ENCODE measurements at places on chromosomes 5 and 9.

DNA sequence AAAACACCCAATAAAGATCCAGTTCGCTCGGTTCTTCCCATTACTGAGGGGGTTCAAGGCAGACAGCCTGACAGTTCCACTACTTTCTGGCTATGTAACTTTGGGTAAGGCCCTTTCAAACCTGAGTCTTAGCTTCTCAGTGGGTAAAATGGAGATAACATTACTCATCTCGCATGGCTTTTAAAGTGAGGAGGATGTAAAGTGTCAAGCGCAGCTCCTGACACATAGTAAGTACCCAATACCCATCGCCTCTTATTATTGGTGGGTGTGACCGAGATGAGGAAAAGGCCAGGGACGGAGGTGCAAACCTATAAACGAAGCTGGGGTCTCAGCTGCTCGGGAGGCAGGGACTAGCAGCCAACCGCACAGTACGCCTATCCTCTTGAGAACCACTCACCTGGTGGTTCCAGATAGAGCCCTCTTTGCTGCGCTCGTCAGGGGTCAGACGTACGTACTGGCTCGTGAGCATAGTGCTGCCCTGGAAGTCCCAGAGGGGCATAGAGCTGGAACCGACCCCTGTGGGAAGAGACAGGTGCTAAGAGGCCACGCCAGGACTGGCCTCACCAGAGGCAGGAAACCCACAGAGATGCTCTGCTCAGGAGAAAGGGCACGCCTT, 584 bp downstream of the LMAN2 start:
- DNase-seq = no peak
- peak overlapping the region; percentile 99 for H3K27ac ChIP-seq
- peaks cover 17% of the 10 kb centered on the region for H3K4me1 ChIP-seq
- H3K4me3 ChIP-seq = peak overlapping the region; percentile 86

DNA sequence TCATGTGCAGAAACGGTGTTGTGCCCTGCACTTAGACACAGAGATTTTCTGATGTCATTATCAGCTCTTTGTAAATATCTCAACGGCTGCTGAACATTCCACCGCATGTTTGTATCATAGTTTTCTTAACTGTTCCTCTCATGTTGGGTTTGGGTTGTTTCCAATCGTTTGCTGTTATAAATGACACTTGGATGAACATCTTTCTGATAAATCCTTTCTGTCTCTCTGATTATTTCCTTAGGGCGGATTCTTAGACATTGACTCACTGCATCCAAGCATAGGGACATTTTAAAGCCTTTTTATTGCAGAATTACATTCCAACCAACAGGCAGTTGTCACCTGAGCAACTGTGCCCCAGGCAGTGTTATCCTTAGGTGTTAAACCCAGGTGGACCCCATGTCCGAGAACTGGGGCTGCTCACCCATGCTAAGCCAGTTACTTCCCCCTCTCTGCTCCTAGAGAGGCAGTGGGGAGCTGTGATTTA, 28.5 kb downstream of the COL5A1 start:
- no peaks in the 10 kb centered on the region for H3K36me3 ChIP-seq
- no peak overlapping the region for H3K4me3 ChIP-seq
- DNase-seq = no peak
- H3K4me1 ChIP-seq = no peaks in the 10 kb centered on the region
- H3K27ac ChIP-seq = no peak overlapping the region

DNA sequence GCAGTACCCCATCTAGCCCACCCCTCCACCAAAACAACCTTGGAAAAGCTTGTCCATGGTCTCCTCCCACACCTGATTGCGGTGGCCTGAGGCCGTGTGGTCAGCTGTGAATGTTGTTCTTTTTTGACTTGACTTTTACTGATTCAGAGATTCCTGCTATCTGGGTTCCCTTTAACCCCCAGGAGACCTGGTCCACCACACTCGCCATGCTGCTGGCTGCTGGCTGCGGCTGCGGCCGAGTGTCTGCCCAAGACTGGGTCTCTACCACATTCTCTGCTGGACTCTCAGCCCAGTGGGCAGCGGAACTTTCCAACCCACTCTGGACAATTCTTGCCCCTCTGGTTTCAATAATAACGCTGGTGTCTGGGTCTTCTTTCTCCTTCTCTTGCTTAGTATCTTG, 28.4 kb downstream of the FGF1 start:
- H3K4me3 ChIP-seq = no peak overlapping the region
- H3K27me3 ChIP-seq = peaks cover 20% of the 10 kb centered on the region
- DNase-seq = no peak
- H3K4me1 ChIP-seq = no peaks in the 10 kb centered on the region

DNA sequence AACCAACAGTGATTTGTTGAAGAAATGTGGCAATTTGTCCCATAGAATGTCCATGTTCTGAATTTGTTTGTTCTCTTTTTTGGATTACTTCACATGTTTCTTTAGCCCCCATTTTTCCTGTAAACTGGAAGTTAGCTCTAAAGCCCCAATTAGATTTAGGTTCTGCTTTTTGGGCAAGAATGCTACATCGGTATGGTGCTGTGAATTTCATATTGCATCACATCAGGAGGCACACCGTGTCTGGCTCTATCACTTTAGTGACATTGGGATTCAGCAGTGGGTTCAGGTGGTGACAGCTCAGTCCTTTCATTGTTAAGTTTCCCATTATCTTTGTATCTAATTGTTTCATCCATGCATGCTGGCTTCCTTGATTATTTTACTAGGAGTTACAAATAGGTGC, 27.9 kb downstream of the ADGRV1 start:
- H3K27me3 ChIP-seq = no peaks in the 10 kb centered on the region
- H3K4me3 ChIP-seq = no peak overlapping the region
- H3K4me1 ChIP-seq = no peaks in the 10 kb centered on the region
- no peaks in the 10 kb centered on the region for H3K36me3 ChIP-seq
- no peak overlapping the region for H3K27ac ChIP-seq

- no peaks in the 10 kb centered on the region for H3K36me3 ChIP-seq
- H3K27me3 ChIP-seq = peaks cover 17% of the 10 kb centered on the region
- DNase-seq = no peak
- no peaks in the 10 kb centered on the region for H3K4me1 ChIP-seq
- no peak overlapping the region for H3K4me3 ChIP-seq
- no peak overlapping the region for H3K27ac ChIP-seq
These were observed 20.0 kb downstream of the PITX1 start for GRCh38 chr5:135013947-135014570.

DNA sequence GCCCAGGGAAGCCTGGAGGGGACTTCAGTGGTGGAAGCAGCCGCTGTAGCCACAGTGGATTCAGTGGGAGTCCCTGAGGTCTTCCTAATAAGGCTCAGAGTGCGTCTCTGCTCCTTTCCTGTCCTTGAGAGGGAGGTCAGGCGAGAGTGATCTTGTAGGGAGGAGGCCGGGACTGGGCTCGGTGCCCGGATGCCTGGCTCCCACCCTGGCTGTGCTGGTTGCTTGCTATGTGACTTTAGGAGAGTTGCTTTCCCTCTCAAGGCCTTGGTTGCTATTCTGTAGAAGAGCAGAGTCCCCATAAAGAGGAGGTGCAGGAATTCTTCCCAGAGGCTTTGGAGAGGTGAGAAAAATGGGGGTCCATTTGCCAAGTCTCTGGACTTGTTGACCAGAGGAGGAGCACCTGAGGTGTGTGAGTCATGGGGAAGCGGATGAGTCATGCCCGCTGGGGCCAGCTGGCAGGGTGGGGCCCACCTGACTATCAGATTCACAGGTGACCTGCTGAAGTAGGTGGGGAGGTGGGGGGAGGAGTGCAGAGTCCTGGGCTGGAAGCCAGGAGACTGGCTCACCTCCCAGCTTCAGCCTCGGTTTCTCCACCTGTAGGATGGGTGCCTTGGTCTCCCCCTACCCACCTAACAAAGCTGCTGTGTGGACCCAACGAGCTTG, 13.8 kb downstream of the GSN start:
- no peaks in the 10 kb centered on the region for H3K27me3 ChIP-seq
- no peak overlapping the region for H3K4me3 ChIP-seq
- H3K27ac ChIP-seq = peak overlapping the region; percentile 42
- peaks cover 44% of the 10 kb centered on the region for H3K4me1 ChIP-seq

- H3K4me1 ChIP-seq = no peaks in the 10 kb centered on the region
- no peaks in the 10 kb centered on the region for H3K36me3 ChIP-seq
- H3K4me3 ChIP-seq = no peak overlapping the region
- H3K27me3 ChIP-seq = no peaks in the 10 kb centered on the region
These were observed 155.7 kb upstream of the EFNA5 start for GRCh38 chr5:107826311-107827000.

- peaks cover 8% of the 10 kb centered on the region for H3K4me1 ChIP-seq
- DNase-seq = no peak
- no peaks in the 10 kb centered on the region for H3K36me3 ChIP-seq
- no peaks in the 10 kb centered on the region for H3K27me3 ChIP-seq
- H3K4me3 ChIP-seq = no peak overlapping the region
These were observed 5.7 kb upstream of the ICE1 start for GRCh38 chr5:5416733-5417132.

GRCh38 chr9:97307091-97307490, 368 bp upstream of the CCDC180 start:
- no peaks in the 10 kb centered on the region for H3K27me3 ChIP-seq
- H3K27ac ChIP-seq = no peak overlapping the region

DNA sequence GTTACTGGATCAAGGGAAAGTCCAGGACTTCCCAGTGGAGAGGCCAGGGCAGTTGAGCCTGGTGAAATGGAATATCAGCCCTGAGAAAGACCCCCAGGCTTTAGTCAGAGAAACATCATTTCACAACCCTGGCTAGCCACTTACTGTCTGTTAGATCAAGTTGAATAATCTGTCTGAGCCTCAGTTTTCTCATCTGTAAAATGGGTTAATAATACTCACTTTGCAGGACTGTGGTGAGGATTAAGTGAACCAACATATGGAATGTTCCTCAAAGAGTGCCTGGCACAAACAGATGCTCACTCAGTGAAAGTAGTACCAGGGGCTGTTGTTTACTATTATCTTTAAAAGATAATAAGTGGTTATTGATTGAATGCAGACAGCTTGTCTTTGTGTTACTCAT, 110.5 kb downstream of the SV2C start:
- no peaks in the 10 kb centered on the region for H3K4me1 ChIP-seq
- no peak overlapping the region for H3K27ac ChIP-seq
- H3K27me3 ChIP-seq = no peaks in the 10 kb centered on the region
- no peak for DNase-seq

- H3K4me3 ChIP-seq = no peak overlapping the region
- no peaks in the 10 kb centered on the region for H3K4me1 ChIP-seq
- no peak overlapping the region for H3K27ac ChIP-seq
- H3K36me3 ChIP-seq = no peaks in the 10 kb centered on the region
- peaks cover 2% of the 10 kb centered on the region for H3K27me3 ChIP-seq
These were observed 8.4 kb upstream of the RUSC2 start for GRCh38 chr9:35481347-35481975.

GRCh38 chr9:93089024-93089423, 7.0 kb upstream of the CARD19 start:
- no peaks in the 10 kb centered on the region for H3K27me3 ChIP-seq
- H3K4me1 ChIP-seq = peaks cover 3% of the 10 kb centered on the region
- peaks cover 24% of the 10 kb centered on the region for H3K36me3 ChIP-seq

GRCh38 chr9:94903961-94904421, 177.5 kb downstream of the AOPEP start:
- no peak for DNase-seq
- no peak overlapping the region for H3K27ac ChIP-seq

GRCh38 chr9:113361304-113362018, 12.1 kb downstream of the BSPRY start:
- no peaks in the 10 kb centered on the region for H3K4me1 ChIP-seq
- no peak for DNase-seq
- no peaks in the 10 kb centered on the region for H3K36me3 ChIP-seq
- no peak overlapping the region for H3K4me3 ChIP-seq
- no peaks in the 10 kb centered on the region for H3K27me3 ChIP-seq

DNA sequence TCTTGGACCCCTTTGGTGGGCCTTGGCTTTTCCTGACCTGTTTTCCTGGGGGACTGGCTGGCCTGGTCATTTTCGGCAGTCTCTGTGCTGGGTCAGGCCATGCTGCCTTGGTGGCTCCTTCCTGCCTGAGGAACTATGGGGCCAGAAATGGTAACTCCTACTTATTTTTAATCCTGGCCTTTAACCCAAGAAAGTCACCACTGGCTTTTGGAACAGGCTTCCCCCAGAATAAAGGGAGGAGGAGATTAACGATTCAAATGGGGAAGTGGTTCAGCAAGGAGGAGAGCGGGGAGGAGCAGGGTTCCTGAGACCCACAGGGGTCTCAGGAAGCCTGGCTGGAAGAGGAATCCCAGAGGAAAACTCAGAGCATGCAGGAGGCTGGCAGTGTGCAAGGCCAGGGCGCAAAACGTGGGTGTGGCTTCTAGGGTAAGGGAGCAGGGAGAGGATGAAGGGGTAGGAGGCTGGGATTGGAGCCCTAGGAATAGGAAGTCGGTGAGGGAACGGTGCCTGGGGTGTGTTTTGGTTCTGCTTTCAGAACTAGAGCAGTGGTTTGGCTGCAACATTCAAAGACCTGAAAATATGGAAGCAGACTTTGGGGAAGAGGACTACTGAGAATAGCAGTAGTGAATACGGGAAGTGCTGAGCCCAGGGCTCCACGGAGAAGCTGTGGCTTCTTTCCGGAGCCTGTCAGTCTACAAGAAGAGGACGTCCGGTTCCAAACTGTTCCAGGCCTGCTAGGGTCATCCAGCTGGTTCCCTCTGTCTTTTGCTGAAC, 271.1 kb upstream of the KLF4 start:
- H3K4me1 ChIP-seq = no peaks in the 10 kb centered on the region
- peak; percentile 7 for DNase-seq
- H3K27me3 ChIP-seq = no peaks in the 10 kb centered on the region
- no peak overlapping the region for H3K27ac ChIP-seq
- H3K4me3 ChIP-seq = no peak overlapping the region

- H3K4me1 ChIP-seq = no peaks in the 10 kb centered on the region
- DNase-seq = no peak
- no peaks in the 10 kb centered on the region for H3K27me3 ChIP-seq
- H3K27ac ChIP-seq = no peak overlapping the region
- H3K4me3 ChIP-seq = no peak overlapping the region
These were observed 108.7 kb downstream of the SNCAIP start for GRCh38 chr5:122420537-122421236.

DNA sequence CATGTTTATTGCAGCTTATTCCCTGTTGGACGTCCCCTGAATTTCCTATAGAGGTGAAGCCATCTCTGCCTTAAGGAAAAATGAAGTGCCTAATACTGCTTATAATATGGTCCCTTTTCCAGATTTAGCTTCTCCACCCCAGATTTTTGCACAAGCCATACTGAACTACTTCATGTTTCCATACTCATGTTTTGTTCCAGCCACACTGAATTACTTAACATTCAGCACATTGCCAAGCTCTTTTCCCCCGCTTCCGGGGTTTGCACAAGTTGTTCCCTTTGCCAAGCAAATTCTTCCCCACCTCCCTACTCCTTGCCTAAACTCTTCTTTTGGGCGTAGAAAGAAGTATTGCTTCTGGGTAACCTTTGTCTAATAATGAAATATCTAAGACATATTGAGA, 1.7 kb upstream of the CNTRL start:
- DNase-seq = no peak
- no peaks in the 10 kb centered on the region for H3K36me3 ChIP-seq
- no peak overlapping the region for H3K4me3 ChIP-seq

DNA sequence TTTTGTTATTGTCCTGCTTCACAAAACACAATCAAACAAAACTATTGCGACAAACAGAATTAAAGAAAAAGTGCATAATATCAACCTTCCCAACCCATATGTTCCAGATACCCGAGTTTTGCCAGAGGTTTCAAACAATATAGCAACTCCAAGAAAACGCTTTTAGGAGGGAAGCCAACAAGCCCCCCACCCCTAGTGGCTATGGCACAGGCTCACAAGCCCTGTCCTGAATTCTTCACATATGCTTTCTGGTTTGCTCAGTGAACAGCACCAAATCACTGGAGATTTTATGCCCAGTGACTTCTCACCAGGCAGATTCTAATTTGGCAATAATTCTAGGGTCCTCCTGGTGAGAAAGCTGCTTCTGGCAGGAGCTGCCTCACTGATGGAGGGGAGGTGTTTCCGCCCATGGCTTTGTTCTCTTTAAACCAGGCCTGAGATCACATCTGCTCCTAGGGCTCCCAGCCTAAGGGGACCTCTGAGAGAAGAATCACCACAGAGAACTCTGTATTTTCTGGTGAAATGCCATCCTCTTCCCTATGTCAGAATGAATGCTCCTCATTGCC, 1982.4 kb downstream of the EFNA5 start:
- no peaks in the 10 kb centered on the region for H3K36me3 ChIP-seq
- DNase-seq = no peak
- H3K27ac ChIP-seq = no peak overlapping the region
- no peak overlapping the region for H3K4me3 ChIP-seq
